Trophoblast cell (in vitro differentiated cells and primary cell): ENCODE measurements at places on chromosomes 2 and 18.
A peak's percentile ranks its signal among the peaks of the same experiment; 100 is the strongest.

- no peak for DNase-seq
Observed at GRCh38 chr2:41393621-41394020, 654.2 kb upstream of the PKDCC start.

GRCh38 chr2:33158482-33159003, 211.8 kb downstream of the LTBP1 start:
- no peak for DNase-seq

- DNase-seq: no peak
Observed at GRCh38 chr2:234841321-234842015, 110.3 kb upstream of the SH3BP4 start.

DNA sequence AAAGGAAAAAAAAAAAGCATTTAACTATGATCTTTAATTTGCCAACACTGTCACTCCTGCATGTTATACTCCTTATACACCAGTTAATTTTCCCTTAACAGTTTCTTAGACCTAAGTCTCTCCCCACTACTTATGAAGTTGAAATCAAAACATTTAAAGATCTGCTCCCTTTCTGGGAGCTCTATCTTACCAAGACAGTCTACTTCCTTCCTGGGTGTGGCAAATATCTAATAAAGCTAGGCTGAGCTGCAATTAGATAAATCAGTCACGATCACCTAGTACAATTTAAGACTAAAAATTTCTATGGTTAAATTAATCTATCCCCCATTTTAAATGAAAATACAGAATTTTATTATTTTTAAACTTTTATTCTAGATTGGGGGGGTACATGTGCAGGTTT, 33.4 kb downstream of the PUM2 start:
- DNase-seq: no peak

GRCh38 chr2:241559323-241560161, 997 bp downstream of the BOK start:
- peak; percentile 47 for DNase-seq

- DNase-seq: no peak
Observed at GRCh38 chr2:144201868-144202468, 318.0 kb downstream of the ZEB2 start.

GRCh38 chr2:6694555-6694954, 171.2 kb downstream of the CMPK2 start:
- no peak for DNase-seq

- DNase-seq: no peak
Observed at GRCh38 chr18:25876330-25876948, 214.0 kb downstream of the SS18 start.

- no peak for DNase-seq
Observed at GRCh38 chr18:73961804-73962203, 185.8 kb downstream of the FBXO15 start.

DNA sequence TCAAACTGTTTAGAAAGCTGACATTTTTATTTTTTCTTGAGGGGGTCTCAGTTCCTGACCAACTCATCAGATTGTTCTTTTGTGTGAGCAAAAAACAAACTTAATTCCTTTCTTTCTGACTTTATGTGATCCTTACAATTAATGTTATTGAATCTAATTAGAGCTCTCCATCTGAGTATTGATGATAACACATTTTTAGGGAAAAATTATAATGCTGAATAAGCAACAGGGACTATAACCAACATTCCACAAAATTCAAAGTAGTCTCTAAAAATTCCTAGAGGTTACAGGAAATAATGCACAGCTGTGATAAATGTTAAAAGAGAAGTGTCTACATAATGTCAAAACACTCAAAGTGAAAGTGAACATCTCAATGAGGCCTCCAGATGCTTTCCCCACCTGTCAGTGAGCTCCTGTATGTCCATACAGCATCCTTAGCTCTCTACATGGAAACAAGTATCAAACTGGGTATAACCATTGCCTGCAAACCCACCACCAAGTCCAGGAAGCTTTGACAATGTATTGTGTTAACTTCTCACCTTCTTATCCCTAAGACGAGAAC, 786.0 kb upstream of the SLC39A10 start:
- no peak for DNase-seq
